Fibroblast of villous mesenchyme (primary cell): ENCODE measurements at places on chromosomes 1 and 21. TPM values are rescaled to one million over a fixed set of nuclear protein-coding genes. Genes with fewer than 3 reads are reported as not detected.

DNA sequence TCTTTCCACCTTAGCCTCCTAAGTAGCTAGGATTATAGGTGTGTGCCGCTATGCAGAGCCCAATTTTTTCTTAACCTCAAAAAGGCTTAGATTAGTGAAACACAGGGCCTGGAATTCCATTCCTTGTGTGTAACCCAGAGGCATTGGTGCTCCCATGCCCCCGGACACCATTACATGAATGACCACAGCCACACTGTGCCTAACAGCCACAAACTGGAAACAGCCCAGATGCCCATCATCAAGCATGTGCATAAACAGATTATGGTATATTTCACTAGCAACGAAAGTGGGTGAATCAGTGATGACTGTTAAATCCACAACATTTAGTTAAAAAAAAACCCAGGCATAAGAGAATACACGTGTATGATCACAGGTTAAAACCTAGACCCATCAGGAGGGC is 24.4 kb downstream of the ADAM30 start:
- DNase-seq = no peak

GRCh38 chr1:227351443-227351842 is 33.2 kb upstream of the CDC42BPA start:
- DNase-seq = peak; percentile 48

DISC1 gene
- total RNA-seq = 9.9 and 10.0 TPM in 2 replicates

- no peak for DNase-seq
Measured at GRCh38 chr21:23861911-23862504, 1745.3 kb downstream of the MRPL39 start.

GRCh38 chr1:52592637-52593323 is 9.4 kb upstream of the GPX7 start:
- no peak for DNase-seq

- DNase-seq = no peak
Measured at GRCh38 chr1:44406737-44407429, 1.8 kb downstream of the RNF220 start.

DNA sequence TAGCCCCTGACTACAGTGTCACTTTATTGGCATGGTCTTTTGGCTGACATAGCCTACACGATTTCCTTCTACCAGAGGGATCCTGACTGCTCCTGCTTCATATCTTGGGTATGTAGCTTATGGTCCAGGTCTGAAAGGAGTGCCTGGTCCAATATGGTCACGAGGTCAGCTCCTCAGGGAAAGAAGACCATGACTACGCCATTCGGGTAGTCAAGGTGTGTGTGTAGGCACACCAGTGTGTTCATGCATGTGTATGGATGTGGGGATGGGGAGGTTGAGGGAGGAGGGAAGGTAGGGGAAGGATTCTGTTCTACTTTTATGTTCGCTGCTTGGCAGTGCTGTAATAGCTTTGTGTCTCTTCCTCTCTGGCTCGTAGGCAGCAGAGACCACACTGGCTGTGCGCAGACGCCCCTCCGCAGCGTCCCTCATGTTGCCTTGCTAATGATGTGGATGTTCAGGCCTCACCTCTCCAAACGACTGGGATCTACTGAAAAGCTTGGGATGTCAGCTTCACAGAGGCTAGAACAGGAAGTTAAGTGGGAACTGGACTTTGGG is 10.0 kb upstream of the C4BPB start:
- no peak for DNase-seq

DNA sequence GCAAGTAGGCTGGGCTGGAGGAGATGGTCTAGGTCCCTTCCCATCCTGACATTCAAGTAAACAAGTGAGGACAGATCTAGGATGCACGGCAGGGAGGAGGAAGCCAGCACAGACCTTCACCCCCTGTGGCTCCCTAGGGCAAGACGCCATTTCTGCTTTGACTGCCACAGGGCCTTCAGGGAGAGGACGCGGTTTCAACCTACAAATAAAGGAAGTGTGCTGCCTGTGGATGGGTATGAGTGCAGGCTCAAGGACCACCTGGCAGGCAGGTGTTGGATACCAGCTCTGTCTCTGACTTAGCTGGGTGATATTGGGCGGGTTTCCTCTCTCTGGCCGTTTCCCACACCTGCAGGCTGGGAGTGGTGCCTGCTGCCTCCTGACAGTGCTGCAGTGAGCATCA is 16.2 kb downstream of the SLC2A1 start:
- DNase-seq = no peak

DNA sequence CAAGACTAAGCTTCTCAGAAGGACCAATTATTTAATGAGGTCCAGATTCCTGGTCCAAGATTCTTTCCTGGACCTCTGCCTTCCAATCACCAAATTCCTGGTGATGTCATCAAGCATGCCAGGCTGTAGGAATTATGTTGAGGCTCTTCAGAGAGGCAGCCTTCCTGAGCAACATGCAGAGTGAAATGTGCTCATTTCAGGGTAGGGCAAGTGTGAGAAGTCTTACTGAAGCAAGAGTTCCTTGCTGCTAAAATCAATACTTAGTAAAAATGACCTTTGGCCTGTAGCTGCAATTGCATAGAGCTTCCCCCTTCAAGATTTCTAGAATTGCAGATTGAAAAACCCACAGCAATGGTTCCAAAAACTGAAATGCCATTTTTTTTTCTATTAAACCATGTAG is 31.7 kb upstream of the BCAR3 start:
- no peak for DNase-seq

GRCh38 chr1:235326719-235327558 is 1.0 kb downstream of the ARID4B start:
- DNase-seq = peak; percentile 27
